Activated CD4-positive, alpha-beta T cell treated with anti-CD3 and anti-CD28 coated beads, Interleukin-2, amount 10 ng/mL, durations not matched to agents 24 days and 14 days (primary cell): ENCODE measurements at places on chromosomes 7 and 10. TPM values are rescaled to one million over a fixed set of nuclear protein-coding genes. Genes with fewer than 3 reads are reported as not detected.

- H3K27me3 ChIP-seq, result no peaks in the 10 kb centered on the region
- no peaks in the 10 kb centered on the region for H3K36me3 ChIP-seq
- H3K4me1 ChIP-seq, result no peaks in the 10 kb centered on the region
- DNase-seq, result no peak
Measured at GRCh38 chr10:67050415-67050814, 124.6 kb downstream of the LRRTM3 start.

- H3K27me3 ChIP-seq, result no peaks in the 10 kb centered on the region
- no peak for DNase-seq
- peaks cover 19% of the 10 kb centered on the region for H3K36me3 ChIP-seq
- H3K4me1 ChIP-seq, result peaks cover 3% of the 10 kb centered on the region
Measured at GRCh38 chr7:50246551-50246950, 58.0 kb upstream of the IKZF1 start.

DNA sequence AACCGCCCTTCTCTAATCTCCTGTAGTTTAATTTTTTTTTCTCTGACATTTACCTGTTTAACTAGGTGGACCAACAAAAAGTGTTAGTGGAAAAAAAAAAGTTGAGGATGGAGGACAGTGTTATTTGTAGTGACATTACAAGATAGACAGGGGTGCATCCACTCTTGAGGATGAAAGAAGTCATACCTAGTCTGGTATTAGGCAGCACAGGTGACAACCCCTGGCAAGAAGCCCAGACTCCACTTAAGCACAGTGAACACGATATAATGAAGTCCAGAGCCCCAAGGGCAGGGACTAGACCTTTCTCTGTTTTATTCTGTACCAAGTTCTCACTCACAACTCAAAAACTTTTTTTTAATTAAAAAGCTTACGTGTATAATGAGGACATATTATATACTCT is 268.4 kb downstream of the GPR37 start:
- no peaks in the 10 kb centered on the region for H3K4me1 ChIP-seq
- no peak overlapping the region for H3K27ac ChIP-seq
- no peak overlapping the region for H3K4me3 ChIP-seq
- no peak for DNase-seq

DNA sequence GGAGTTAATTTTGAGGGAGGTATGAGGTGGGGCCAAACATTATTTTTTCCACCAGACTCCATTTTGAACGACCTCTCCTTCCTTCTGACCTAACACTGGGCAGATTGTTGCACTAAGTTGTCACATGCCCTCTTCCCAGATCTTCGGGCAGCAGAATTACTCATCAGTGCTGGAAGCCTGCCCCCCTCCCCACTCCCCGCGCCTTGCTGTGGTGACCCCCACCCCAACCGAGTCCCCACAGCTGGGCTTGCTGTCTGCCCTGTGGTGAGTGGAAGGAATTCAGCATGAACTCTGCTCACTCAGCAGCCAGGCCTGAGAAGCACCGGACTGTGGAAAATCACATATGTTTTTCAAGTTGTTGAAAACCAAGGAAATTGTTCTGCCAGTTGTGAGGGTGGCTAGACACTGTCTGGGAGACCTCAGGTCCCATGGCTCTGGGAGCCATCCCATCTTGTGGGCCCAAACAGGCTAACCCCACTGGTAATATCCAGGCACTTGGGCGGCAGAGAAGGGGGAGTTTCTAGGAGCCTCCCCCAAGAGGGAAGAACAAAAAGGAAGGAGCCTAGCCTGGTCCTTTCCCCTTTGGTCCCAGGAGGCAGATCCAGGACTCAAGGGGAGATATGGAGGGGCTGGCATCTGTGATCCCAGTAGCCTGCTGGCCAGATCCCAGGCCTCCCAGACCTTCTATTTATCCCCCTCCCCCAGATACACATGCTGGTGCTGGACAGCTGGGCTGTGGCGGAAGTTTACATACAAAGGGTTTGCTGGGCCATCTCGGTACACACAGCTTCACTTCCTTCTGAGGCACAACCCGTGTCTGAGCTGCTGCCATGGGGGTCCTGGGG is 3.5 kb upstream of the AEBP1 start:
- peaks cover 18% of the 10 kb centered on the region for H3K4me1 ChIP-seq
- no peaks in the 10 kb centered on the region for H3K36me3 ChIP-seq
- no peak overlapping the region for H3K4me3 ChIP-seq
- no peak overlapping the region for H3K27ac ChIP-seq
- DNase-seq, result no peak

- no peak overlapping the region for H3K27ac ChIP-seq
- no peaks in the 10 kb centered on the region for H3K36me3 ChIP-seq
- peak overlapping the region; percentile 14 for H3K4me3 ChIP-seq
- peaks cover 13% of the 10 kb centered on the region for H3K4me1 ChIP-seq
- DNase-seq, result no peak
Measured at GRCh38 chr7:2688409-2689342, 674 bp downstream of the AMZ1 start.

CTAGE4 gene
- 0.56 and 1.1 TPM in 2 replicates for total RNA-seq

PRLHR gene
- total RNA-seq, result not detected in 2 replicates

GPR26 gene
- not detected in 2 replicates for total RNA-seq

GRCh38 chr7:17206349-17206905 is 92.0 kb upstream of the AHR start:
- no peak for DNase-seq
- no peaks in the 10 kb centered on the region for H3K36me3 ChIP-seq
- H3K27ac ChIP-seq, result no peak overlapping the region

PNLIPRP1 gene
- total RNA-seq, result not detected in 2 replicates

HOXA10 gene
- total RNA-seq, result not detected in 2 replicates

DNA sequence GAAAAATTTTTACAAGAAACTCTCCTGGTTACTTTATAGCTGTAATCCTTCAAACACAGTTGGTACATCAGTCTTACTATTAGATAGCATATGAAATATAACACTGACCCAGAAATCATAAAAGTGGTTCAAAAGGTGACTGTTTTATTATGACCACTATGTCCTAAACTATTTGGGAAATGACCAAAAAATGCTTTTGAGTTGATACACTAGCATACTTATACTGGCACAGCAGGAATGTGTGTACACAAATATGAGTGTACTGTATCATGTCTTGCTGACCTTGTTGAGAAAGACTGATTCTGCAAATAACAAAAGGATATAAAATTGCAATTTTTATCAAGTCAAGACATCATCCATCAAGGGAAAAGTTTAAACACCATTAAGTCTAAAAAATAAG is 24.3 kb downstream of the CSTF2T start:
- peaks cover 19% of the 10 kb centered on the region for H3K27me3 ChIP-seq
- H3K4me1 ChIP-seq, result no peaks in the 10 kb centered on the region
- H3K36me3 ChIP-seq, result no peaks in the 10 kb centered on the region

HOXA2 gene
- total RNA-seq, result not detected in 2 replicates

GRCh38 chr10:129868449-129869035 is 95.5 kb downstream of the EBF3 start:
- no peaks in the 10 kb centered on the region for H3K36me3 ChIP-seq
- no peak for DNase-seq
- no peak overlapping the region for H3K4me3 ChIP-seq
- no peak overlapping the region for H3K27ac ChIP-seq
- peaks cover 6% of the 10 kb centered on the region for H3K27me3 ChIP-seq

DNA sequence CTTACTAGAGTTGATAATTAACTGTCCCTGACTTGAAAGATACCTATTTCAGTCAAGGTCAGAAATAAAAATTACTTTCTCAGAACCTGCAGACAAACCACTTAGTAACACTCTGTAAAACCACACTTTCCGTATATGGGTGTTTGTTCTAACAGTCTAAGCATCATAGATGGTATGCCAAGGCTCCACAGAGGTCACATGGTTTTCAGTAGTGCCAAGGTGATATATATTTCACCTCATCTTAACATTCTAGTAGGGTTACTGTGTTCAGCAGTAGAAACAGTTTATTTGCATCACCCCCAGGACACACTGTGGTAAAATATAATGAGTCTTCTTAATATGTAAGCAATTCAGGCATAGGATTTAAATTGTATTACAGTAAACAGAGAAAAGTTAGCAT is 61.5 kb downstream of the KCND2 start:
- no peaks in the 10 kb centered on the region for H3K36me3 ChIP-seq
- no peaks in the 10 kb centered on the region for H3K27me3 ChIP-seq
- no peak overlapping the region for H3K4me3 ChIP-seq
- DNase-seq, result no peak
- H3K4me1 ChIP-seq, result no peaks in the 10 kb centered on the region
- H3K27ac ChIP-seq, result no peak overlapping the region

EGR2 gene
- 178 and 201 TPM in 2 replicates for total RNA-seq

GRCh38 chr7:18420748-18421147 is 74.8 kb upstream of the HDAC9 start:
- H3K27ac ChIP-seq, result no peak overlapping the region
- H3K27me3 ChIP-seq, result no peaks in the 10 kb centered on the region
- no peak for DNase-seq
- H3K36me3 ChIP-seq, result no peaks in the 10 kb centered on the region
- H3K4me1 ChIP-seq, result no peaks in the 10 kb centered on the region

PRPS1L1 gene
- total RNA-seq, result not detected in 2 replicates

DNA sequence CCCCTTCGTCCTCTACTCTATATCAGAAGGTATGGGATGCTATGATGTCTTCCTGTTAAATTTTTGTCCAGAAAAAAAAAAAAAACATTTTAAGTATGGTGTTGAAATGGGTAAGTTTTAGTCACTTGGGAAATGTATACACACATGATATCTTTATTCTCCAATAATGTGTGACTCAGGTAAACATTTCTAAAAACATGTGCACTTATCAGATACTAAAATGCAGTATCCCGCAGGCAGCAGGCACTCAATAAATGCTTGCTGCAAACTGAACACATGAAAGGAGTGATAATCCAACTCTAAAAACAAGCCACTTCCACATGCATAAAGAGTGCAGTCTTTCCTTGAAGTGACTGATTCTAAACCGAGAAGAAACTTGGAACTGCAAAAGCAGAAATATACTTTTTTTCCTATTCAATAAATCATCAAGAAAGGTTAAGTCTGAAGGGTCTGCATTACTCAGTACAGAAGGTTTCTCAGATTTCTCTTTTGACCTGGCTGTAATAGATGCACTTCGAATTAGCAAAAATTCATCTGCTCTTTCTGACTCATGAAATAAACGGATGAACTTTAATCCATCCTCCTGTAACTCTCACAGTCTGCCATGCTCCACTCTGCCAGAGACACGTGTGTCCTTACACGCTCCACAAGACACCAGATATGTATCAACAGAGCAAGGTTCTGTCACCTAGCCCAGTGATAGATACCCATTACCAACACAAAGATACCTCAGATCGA is 84.0 kb downstream of the HIPK2 start:
- H3K4me1 ChIP-seq, result peaks cover 11% of the 10 kb centered on the region
- no peak for DNase-seq
- H3K4me3 ChIP-seq, result no peak overlapping the region
- H3K27me3 ChIP-seq, result no peaks in the 10 kb centered on the region
- H3K27ac ChIP-seq, result no peak overlapping the region
- peaks cover 18% of the 10 kb centered on the region for H3K36me3 ChIP-seq

DNA sequence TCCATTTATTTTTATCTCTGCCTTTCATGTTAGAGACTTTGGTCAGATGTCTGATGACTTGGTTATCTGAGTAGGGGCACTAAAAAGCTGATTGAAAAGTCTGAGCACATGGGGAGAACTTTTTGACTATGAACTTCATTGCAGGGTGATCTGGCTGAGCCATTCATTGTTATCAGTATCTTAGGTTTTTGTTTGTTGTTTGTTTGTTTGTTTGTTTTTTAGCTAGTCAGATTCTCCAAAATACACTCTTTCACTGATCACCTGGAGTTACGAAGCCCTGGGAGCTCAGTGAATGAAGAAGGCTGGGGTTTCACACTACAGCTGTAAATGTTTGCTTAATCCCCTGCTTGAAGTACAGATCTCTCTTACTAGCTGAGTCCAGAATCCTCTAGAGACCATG is 28.6 kb upstream of the DLG5 start:
- no peak overlapping the region for H3K27ac ChIP-seq
- DNase-seq, result no peak
- H3K27me3 ChIP-seq, result peaks cover 2% of the 10 kb centered on the region

GRCh38 chr10:33355274-33355673 is 20.8 kb upstream of the NRP1 start:
- H3K4me3 ChIP-seq, result no peak overlapping the region
- no peak overlapping the region for H3K27ac ChIP-seq
- no peaks in the 10 kb centered on the region for H3K36me3 ChIP-seq
- DNase-seq, result no peak
- H3K4me1 ChIP-seq, result no peaks in the 10 kb centered on the region

LBX1 gene
- not detected in 2 replicates for total RNA-seq
